ENCODE measurements at places on chromosomes 7 and 10.

DNA sequence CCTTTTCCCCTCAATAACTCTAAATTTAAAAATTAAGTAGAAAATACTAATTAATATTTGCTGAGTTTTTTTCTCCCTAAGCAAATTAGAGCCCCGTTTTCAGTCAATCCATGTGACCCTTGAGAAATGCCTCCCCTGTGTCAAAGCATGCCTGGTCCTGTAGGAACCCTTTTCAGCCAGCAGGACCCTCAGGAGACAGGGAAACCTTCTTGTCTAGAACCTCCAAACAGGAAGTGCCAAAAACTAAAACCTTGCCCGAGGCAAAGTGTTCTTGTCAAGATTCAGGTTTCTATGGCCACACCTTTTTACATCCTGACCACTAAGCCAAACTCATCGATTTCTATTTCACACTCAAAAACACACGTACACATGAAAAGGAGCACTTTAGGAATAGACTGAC, 60.1 kb upstream of the NFE2L3 start:
- DNase-seq = no peak

- DNase-seq = no peak
These were observed 395.1 kb upstream of the ANKRD30A start for GRCh38 chr10:36730316-36730715.

- peak; percentile 61 for DNase-seq
These were observed 6.5 kb downstream of the VSIR start for GRCh38 chr10:71766717-71767419.

DNA sequence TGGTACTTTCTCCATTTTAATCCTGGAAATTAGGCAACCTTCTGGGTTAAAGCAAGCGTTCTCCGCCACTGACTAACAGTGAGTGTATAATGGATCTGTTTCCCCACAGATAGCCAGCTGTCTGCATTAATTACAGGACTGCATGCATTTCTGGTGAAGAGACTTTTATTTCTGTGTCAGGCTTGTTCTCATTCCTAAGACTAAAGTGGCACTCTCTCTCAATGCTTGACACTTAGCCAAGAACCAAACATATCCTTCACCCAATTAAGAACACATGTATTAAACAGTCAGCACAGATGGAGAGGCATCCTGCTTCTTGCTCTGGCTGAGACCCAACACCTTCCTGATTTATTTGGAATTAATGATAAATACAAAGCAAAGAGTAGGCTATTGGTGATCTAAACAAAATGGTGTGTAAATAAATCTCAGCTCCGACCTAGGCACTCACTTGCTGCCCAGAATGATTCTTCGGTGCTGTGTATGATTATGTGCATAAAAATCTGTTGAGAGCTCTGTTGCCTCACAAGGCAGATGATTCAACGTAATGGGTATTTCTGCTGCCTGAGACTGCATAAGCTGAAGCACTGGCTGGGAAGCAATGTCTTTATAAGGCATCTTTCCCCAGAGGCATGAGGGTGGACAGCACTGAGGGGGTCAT, 16.8 kb downstream of the CALU start:
- no peak for DNase-seq

- no peak for DNase-seq
These were observed 40.7 kb downstream of the RALA start for GRCh38 chr7:39664057-39664456.

GRCh38 chr10:57303566-57303965, 942.5 kb upstream of the ZWINT start:
- no peak for DNase-seq

DNA sequence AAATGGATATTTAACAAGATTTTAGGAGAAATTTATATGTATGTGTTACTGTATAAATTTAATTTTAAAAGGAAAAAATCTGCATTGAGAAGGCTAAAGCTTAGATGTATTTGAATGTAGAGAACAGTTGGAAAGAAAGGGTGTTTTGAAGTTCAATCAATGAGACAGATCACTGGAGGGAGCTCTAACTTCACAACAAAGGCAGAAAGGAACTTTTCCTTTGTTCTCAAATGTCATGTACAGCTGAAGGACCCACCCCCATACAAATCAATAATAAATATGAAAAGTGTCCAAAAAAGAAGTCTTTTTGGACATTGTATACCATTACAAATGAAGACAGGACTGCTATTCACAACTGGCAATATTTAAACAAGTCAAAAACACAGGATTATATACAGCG, 403.4 kb downstream of the DNAJB9 start:
- DNase-seq = no peak

- peak; percentile 17 for DNase-seq
These were observed 80.3 kb upstream of the SCIN start for GRCh38 chr7:12490107-12490688.

DNA sequence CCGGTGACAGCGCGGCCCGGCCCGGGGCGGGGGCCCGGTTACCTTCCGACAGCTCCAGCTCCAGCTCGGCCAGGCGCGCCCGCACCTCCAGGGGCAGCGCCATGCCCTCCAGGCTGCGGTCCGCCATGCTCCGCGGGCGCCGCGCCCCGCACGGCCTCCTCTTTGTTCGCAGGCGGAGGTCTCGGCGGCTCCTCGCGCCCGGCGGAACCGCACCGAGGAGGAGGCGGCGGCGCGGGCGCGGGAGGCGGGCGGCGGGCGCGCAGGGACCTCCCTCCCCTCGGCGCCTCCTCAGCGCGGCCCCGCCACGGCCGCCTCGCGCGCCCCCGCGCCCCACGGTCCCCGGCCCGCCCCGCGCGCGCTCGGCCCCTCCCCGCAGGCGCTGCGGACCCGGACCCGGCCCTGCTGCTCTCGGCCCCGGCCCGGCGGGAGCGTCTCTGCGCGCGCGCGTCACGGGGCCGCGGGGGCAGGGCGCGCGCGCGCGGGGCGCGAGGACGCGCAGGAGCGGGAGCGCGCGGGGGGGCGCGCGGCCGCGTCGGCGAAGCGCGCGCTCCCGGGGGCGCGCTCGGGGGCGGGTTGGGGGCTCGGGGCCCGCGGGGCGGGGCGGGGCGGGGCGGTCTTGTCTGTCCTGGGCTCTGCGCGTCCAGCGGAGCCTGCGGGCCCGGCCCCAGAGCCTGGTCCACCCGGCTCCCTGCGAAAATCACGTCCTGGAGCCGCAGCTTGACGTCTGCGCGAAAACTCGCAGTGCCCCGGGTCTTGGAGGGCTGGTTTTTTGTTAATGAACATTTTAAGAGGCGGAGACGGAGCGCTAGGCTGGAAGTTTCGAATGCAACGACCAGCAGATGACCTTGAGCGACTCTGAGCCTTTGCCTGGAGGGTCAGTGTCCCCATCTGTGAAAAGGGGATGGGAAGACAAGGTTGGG, at the start of gene DIP2C:
Gene DIP2C (minus strand): TSS at position 217 of the 920 bp plus-strand sequence. CDS start 90 bp downstream, at position 127.
- DNase-seq = no peak

GRCh38 chr10:119807960-119808697, 64.5 kb downstream of the MCMBP start:
- no peak for DNase-seq

GRCh38 chr10:119290301-119291048, 83.1 kb downstream of the GRK5 start:
- no peak for DNase-seq

GRCh38 chr10:79111427-79111826, 42.7 kb downstream of the ZMIZ1 start:
- no peak for DNase-seq

DNA sequence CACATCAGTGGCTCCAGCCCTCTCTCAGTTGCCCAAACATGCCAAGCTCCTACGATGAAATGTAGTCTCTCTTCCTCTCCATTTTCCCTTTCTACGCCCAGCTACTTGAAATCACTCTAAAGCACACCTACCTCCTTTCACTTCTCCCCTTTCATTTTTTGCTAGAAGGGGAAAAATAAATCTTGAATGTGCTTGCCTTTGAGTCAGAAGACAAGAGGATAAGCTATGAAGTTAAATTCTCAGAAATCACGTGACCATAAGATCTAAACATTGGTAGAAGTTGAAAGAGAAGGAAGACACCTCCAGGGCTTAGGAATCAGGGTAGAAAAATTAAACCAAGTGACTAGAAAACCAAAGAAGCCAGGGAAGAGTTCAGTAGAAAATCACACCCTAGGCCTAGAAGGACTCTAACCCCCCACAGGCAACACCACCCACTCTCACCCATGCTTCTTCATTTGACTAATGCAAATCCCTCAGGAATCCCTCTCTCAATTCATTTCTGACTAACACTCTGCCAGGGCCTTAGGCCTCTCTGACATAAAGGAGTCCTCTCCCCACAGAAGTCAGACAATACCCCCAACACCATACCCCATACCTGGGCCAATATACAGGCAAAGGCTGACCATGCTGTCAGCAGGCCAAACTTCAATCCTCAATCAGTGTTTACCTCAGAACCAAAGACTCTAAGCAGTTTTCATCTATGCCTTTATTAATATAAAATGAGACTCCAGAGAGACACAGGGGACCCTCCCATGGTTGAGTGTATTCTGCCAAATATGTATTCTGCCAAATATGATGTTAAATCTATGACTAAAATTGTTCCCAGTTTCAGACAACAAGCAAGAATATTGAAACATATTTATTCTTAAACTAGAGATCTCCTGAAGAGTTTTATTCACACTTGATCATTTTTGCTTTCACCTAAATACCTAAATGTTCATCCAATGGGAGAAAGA, 84.8 kb downstream of the ELMO1 start:
- peak; percentile 39 for DNase-seq

- DNase-seq = no peak
These were observed 19.4 kb downstream of the ZMIZ1 start for GRCh38 chr10:79088176-79088575.

- DNase-seq = no peak
These were observed 21.3 kb downstream of the CCDC3 start for GRCh38 chr10:12980102-12980661.

All from CD4-positive, alpha-beta T cell treated with Interleukin-15 for 4 hours (primary cell).